ENCODE measurements at places on chromosomes 11 and 22.
A peak's percentile ranks its signal among the peaks of the same experiment; 100 is the strongest.

DNA sequence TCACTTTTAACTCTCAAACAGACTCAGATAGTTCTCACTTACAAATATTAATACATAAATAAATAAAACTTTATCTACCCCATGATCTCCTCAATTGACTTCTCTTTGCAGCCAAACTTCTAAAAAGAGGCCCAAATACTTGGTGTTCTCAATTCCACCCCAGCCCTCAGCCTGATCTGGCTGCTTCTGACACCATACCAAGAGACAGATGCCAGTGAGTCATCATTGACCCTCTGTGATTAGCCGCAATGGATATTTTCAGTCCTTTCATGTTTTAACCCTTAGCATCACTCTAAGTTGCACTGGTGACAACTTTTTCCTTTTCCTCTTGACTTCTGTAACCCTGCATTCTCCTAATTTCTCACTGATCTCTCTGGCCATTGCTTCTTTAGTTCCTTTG is 184.1 kb upstream of the ARHGAP20 start:
- DNase-seq = no peak

DNA sequence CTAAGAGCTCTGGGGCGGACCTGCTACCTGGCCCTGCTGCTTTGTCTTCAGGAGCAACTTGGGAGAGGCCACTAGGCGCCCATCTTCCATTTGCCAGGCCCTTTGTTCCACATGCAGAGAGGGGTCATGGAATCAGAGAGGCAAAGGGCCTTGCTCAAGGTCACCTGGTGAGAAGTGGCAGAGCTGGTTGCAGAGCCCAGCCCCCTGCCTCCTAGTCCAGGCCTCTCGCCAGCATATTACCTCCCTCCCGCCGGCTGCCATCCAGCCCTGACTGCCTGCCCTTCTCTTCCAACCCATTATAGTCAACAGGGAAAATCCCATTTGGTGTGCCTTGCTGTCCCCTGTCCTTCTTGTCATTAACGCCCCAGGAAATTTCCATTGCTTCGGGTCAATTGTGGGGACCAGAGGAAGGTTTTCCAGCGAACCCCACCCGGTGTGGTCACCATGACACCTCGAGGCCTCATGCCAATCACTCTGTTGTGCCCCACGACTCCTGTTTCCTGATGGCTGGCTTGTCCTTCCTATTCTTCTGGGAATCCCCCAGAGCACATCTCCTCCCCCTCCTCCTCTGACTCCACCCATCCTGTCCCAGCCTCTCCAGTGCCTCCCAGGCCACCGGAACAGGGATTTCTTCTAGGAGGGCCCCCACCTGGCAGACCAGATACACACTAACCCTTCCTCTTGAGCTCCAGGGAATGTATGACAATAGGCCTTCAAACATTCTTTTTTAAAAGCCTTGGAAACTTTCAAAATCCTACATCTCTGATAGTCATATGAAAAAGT is 77.0 kb downstream of the NECTIN1 start:
- no peak for DNase-seq

- no peak for DNase-seq
Measured at GRCh38 chr22:49084206-49084605, 743.5 kb downstream of the BRD1 start.

DNA sequence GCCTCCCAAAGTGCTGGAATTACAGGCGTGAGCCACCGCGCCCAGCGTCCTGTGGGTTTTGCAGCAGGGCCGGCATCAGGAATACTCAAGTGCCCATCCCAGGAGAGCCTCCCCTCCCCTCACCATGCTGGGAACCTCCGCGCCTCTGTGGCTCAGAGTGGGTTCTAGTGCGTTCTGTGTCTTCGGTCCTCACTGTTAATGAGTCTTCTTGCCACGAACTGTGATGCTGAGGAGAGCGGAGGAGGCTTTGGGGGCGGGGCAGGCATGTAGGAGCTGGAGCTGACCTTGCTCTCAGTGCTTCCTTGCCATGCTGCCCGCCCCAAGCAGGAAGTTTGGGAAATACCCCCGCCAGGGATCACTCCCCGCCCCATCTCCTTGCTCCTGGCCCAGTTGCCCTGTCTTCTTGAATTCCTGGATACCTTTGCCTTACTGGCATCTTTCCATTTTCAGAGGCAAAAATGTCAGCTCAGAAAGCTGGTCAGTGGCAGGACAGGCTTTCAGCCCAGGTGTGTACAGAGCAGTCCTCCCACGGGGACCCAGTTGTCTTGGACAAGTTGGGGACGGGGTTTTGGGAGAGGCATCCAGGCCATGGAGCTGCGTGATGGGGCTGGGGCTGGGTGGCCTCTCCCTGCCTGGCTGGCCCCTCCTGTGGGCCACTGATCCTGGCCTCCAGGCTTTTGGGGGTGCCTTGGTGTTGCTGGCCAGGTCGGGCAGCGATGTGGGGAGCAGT is 5.1 kb downstream of the GRAMD4 start:
- DNase-seq = no peak

GRCh38 chr11:19442554-19442910 is 201.8 kb upstream of the E2F8 start:
- no peak for DNase-seq

DNA sequence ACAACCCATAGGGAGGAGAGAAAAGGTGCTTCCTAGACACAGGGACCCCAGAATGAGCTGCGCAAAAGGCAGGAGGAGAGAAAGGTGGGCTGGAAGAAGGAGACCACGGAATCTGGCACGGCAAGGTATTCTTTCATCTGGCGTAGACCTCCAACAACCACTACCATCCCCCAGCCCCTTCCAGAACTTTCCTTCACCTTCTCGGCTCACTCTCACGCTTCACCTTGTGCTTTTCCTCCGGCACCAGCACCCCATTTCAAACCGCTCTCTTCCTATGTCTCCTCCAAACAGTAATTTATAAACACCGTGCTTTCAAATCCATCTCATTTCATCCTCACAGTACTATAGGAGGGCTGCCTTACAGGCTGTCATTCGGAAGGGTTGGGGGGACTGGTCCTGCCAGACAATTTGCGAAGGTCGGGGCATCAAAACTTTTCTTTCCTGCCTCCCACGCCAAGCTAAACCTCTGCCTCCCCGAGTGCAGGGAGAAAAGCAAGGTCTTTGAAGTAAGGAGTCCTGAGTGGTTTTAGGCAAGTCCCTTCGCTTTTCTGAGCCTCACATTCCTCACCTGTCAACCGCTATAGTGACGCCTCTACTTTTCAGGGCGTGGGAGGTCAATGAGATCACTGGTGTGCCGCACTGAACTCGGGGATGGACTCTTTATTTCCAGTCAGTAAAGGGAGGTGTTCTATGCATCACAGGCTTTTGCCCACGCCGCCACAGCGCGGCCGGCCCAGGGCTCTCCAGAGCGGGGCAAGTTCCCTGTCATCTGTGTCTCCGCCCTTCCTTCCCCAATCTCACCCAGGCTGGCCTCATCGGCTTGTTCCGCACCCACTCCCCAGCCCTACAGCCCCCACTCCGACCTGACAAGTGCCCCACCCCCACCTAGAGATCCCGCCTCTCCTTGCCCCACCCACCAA is 800 bp downstream of the KCTD21 start:
- DNase-seq = peak; percentile 59

All from stimulated activated CD8-positive, alpha-beta memory T cell treated with anti-CD3 and anti-CD28 coated beads, Interleukin-7, amount 100 ng/mL, for 48 hours (primary cell).